Activated CD4-positive, alpha-beta T cell treated with anti-CD3 and anti-CD28 coated beads for 48 hours (primary cell): ENCODE measurements at places on chromosomes 11 and 22.

DNA sequence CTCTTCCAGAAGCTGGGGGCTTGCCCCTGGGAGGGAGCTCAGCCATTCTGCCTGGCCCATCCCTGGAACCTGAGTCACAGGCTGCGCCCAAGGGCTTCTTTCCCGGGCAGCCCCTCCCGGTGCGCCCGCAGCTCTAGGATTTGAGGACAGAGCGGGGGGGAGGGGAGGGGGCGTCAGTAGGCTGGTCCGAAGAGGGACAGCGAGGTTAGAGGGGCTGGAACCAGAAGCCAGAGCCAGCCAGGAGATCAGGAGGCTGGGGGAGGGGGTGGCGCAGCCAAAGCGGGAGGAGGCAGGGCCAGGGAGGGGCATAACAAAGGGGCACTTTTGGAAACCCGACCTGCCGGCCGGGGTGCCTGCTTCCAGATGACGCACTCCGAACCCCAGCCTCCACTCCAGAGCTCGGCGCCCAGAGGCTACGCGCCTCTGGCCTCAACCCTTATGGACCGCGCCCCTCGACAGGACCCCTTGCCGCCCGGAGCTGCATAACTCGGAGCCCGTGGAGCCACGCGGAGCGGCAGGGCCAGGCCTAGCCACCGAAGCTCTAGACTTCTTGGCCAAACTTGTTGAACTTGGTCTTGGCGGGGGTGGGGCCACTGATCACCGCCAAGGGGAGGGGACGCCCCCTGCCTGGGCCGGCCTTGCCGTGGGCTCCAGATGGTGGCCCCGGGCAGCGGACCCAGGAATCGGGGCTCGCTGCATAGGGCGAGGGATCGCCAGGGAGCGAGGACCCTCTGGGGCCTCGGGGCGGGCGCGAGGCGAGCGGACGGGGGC, 744 bp downstream of the PACSIN3 start:
- DNase-seq, result peak; percentile 27

GRCh38 chr11:30150425-30150824, 80.4 kb upstream of the FSHB start:
- no peak for DNase-seq

DNA sequence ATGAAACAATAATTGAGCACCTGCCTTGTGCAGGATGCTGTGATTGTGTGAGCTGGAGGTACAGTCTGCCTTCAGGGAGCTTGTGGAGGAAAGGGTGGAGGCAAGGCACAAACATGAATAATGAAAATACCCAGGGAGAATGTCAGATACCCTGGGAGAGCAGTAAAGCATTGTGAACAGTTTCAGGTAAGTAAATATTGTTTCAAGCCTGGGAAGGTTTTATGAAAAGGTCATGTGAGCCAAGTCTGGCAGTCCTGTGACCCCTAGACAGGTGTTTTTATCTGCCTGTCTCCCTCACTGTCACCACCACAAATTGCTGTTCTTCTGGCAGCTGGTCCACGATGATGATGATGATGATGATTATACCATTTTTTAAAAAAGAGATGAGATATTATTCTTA, 32.0 kb downstream of the SPECC1L start:
- DNase-seq, result no peak

DNA sequence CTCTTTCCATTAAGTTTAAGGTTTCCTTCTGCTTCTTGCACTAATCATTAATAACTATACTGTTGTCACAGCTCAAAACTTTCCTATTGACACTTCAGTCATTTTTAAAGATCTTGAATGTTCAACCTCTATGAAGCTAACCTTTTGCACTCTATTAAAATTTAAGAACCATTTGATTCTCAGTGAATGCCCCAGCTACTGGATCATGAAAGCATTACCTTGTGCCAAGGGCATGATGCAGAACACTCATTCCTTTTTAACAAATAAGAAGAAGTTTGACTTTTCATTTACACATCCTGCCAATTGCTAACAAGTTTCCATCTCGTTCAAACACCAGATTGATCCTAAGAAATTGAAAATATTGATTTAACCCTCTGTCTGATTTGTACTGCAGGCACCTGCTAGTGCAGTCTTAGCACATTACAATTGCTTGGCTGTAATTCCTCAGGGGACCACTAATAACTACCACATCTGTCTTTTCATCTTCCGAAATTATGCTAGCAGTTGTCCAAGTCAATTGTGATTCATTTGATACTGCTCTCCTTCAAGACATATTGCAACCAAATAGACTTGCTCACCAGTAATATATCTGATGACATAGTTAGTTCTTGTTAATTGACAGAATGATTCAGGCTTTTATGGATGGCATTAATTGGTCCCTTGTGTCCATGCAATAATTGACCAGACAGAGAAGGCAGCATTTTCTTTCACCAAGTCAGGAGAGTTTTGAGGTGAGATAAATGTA, 158.4 kb downstream of the TEAD1 start:
- no peak for DNase-seq

- DNase-seq, result no peak
Observed at GRCh38 chr22:44523981-44524759, 26.1 kb upstream of the RTL6 start.

- DNase-seq, result no peak
Observed at GRCh38 chr22:49235463-49236300, 592.0 kb downstream of the BRD1 start.

GRCh38 chr11:129251067-129251466, 58.9 kb upstream of the ARHGAP32 start:
- DNase-seq, result no peak

DNA sequence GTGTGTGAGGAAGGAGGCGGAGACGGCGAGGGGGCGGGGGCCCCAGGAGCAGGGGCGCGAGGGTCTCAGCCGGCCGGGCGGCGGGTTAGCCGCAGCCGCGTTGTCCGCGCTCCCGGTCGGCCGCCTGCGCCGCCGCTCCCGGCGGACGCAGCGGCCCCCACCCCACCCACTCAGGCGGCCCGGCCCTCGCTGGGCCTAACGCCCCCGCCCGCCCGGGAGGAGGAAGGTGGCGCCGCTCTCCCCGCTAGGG, at the start of gene FCHSD2:
Gene FCHSD2, minus strand, starts transcription at position 191 of the 250 bp plus-strand sequence. CDS start 441 bp downstream, outside the sequence.
- DNase-seq, result no peak
